ENCODE measurements at places on chromosomes 16 and 17.

- DNase-seq: no peak
Measured at GRCh38 chr16:47712276-47713224, 251.4 kb downstream of the PHKB start.

- DNase-seq: no peak
Measured at GRCh38 chr16:80323187-80323807, 217.5 kb upstream of the DYNLRB2 start.

GRCh38 chr16:55037966-55038365 is 107.3 kb downstream of the IRX5 start:
- DNase-seq: no peak

DNA sequence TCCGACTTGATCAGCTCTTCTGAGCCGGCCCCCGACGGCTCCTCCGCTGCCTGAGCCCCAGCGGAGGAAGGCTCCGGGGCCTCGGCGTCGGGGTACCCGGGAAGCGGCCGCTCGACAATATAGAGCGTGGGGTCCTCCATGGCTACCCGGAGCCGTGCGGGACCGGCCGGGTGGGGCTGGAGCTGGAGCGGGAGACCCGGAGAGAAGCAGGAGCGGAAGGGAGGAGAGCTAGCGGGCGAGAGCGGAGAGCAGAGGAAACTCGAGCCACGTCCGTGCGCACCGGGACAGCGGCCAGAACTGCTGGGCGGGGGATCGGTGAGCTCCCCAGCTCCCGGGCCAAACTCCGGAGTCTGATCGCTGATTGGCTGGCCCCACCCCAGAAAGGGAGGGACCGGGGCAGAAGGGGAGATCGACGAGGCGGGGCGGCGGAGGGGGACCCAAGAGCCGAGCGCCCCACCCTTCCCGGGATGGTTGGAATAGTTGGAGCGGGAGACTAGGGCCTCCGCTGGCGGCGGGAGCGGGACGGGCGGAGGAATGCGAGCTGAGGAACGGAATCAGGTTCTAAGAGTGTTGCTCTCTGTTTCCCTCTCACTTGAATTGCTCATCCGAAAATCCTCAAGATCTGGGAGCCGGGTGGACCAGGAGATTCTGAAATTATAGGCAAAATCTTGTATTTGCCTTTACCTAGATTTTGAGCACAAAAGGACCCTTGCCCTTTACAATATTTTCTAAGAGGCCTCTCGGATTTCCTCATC is at the start of gene CAVIN1:
Gene CAVIN1 (minus strand): TSS at position 299 of the 755 bp plus-strand sequence. CDS start 159 bp downstream, at position 140.
- peak; percentile 75 for DNase-seq

GRCh38 chr17:29566473-29567303 is at the start of gene ABHD15:
TSS of gene ABHD15 (minus strand) at chr17:29567037. CDS start at chr17:29566966, 71 bp downstream.
- DNase-seq: no peak

- no peak for DNase-seq
Measured at GRCh38 chr17:34981538-34982241, 1.4 kb downstream of the LIG3 start.

- no peak for DNase-seq
Measured at GRCh38 chr16:57679767-57680482, 11.8 kb downstream of the ADGRG3 start.

- DNase-seq: no peak
Measured at GRCh38 chr16:69563605-69564580, 1.9 kb upstream of the NFAT5 start.

DNA sequence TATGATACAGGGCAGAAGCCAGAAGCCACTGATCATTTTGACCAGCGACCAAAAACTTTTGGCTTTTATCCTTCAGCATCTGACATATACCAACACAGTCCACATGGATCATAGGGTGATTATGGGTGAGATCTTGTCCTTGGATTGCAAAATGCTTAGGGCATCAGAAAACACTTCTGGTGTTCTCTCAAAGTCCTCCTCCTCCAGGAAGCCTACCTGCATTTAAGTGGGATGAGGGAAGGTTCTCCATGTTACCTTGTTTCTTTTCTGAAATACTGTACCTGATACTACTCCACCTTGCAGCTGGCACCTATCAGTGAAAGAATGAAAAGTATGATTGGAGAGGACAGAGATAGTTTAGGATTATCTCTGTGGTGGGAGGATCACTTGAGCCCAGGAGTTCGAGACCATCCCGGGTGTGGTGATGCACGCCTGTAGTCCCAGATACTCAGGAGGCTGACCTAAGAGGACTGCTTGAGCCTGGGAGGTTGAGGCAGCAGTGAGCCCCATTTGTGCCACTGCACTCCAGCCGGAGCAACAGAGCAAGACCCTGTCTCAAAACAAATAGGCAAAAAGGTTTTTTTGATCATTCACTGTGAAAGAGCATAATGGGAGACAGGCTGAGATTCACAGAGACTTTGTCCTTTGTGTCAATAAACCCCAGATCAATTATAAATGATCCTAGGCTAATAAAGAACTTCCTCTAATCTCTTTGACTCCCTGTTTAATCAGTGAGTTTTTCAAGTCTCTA is 46.8 kb upstream of the B4GALNT2 start:
- DNase-seq: no peak

GRCh38 chr17:65055708-65056638 is 567 bp downstream of the GNA13 start:
- no peak for DNase-seq

GRCh38 chr17:57761887-57762286 is 16.8 kb upstream of the CCDC182 start:
- no peak for DNase-seq

DNA sequence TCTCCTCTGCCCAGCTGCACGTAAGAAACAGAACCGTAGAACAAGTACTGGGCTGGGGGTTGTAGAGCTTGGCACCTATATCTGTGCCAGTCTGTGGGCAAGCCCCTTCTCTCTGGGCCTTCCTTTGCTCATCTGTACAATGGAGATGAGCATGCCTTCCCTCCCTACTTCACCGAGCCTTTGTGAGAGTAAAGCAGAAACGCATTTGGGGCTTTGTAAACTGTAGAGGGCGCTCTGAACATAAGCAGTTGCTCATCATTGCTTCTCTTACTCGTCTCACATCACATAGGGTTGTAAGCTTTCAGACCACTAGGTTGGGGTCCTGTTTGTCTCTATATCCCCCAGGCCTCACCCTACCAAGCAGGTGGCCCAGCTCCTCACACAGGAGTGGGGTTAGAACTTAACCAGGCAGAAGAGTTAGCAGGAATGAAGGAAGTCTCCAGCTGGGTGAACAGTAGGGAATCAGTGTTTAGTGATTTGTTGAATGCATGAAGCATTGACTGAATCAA is 15.1 kb downstream of the SAMD14 start:
- DNase-seq: no peak

Measured in iPS DF 19.7 (cell line).